ENCODE measurements at places on chromosomes 1 and 21.
A peak's percentile ranks its signal among the peaks of the same experiment; 100 is the strongest.

- no peak overlapping the region for H3K27ac ChIP-seq
- no peak for ATAC-seq
- no peaks in the 10 kb centered on the region for H3K27me3 ChIP-seq
Measured at GRCh38 chr1:150182247-150182646, 32.5 kb downstream of the PLEKHO1 start.

DNA sequence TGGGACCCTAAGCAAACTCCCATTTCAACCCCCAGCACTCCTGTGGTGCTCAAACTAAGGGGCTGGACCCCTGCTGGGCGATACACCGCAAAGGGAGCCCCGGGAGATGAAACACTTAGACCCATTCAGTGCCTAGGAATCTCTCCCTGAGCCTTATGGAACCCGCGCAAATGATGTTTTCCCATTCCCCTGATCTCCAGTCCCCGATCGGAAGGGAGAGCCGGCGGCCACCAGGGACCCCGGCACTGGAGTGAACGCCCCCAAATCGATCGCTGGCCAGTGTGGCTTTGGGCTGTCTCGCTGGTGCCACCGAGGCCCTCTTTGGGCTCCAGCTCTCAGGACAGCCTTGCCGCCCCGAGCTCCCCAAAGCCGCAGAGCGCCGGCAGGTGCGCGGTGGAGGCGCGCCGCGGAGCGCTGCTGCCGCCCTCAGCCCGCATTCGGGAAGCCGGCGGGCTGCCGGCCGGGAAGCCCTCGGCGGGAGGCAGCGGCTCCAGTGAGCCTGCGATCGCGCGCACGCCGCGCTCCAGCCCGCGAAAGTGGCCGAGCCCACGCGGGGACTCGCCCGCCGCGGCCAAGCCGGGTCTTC is 1.1 kb downstream of the PLXNA2 start:
- H3K4me3 ChIP-seq, result peak overlapping the region; percentile 46
- peaks cover 26% of the 10 kb centered on the region for H3K27me3 ChIP-seq
- no peak for ATAC-seq
- H3K4me1 ChIP-seq, result no peaks in the 10 kb centered on the region
- no peak overlapping the region for H3K27ac ChIP-seq
- no peaks in the 10 kb centered on the region for H3K36me3 ChIP-seq

DNA sequence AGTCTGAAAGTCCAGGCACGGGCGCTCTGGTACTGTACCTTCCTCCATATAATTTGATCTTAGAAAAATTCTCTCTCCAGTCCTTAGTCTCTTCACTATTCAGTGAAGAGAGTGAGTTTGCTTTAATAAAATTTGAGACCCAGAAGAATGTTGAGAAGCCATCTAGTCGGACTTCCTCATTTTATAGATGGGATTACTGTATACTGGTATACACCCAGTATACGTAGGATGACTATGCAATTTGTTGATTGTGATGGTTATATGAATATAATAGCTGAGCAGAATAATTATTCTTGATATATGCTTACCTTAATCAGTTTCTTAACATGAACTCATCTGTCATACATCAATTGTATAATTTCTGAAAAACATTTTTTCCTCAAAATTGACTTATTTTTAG is 328.0 kb upstream of the B3GALT2 start:
- H3K4me1 ChIP-seq, result peaks cover 19% of the 10 kb centered on the region
- H3K36me3 ChIP-seq, result peaks cover 9% of the 10 kb centered on the region
- no peak overlapping the region for H3K4me3 ChIP-seq
- H3K27ac ChIP-seq, result no peak overlapping the region
- ATAC-seq, result no peak

DNA sequence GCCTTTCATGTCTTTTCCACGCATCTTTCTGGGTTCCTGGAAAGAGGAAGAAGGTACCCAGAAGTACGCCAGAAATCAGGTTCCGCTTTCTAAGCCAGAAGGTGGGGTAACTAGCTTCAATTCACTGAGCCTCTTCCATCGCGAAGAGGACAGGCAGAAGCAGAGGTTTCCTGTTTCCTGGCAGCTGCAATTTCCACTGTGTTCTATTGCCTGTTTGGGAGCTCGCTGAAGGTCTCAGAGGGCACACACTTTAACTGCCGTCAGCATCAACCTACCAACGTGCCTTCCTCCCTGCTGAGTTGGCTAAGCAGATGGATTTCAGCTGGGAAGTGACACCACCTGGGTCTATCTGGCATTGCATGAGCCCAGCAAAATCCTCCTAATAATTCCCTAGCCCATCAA is 10.0 kb downstream of the NCF2 start:
- H3K27me3 ChIP-seq, result no peaks in the 10 kb centered on the region
- H3K36me3 ChIP-seq, result no peaks in the 10 kb centered on the region
- ATAC-seq, result peak; percentile 26
- H3K27ac ChIP-seq, result peak overlapping the region; percentile 71
- H3K4me3 ChIP-seq, result peak overlapping the region; percentile 8
- peaks cover 4% of the 10 kb centered on the region for H3K4me1 ChIP-seq

- no peak overlapping the region for H3K4me3 ChIP-seq
- no peak overlapping the region for H3K27ac ChIP-seq
- no peaks in the 10 kb centered on the region for H3K4me1 ChIP-seq
- ATAC-seq, result no peak
- no peaks in the 10 kb centered on the region for H3K36me3 ChIP-seq
Measured at GRCh38 chr1:218156595-218156994, 128.5 kb upstream of the RRP15 start.

- peaks cover 37% of the 10 kb centered on the region for H3K4me1 ChIP-seq
- ATAC-seq, result no peak
- peaks cover 13% of the 10 kb centered on the region for H3K36me3 ChIP-seq
- peak overlapping the region; percentile 11 for H3K27ac ChIP-seq
- H3K4me3 ChIP-seq, result peak overlapping the region; percentile 48
Measured at GRCh38 chr1:229281339-229281926, 10.5 kb downstream of the RAB4A start.

- H3K36me3 ChIP-seq, result no peaks in the 10 kb centered on the region
- no peak for ATAC-seq
- peaks cover 22% of the 10 kb centered on the region for H3K27me3 ChIP-seq
- H3K27ac ChIP-seq, result no peak overlapping the region
- H3K4me1 ChIP-seq, result no peaks in the 10 kb centered on the region
- H3K4me3 ChIP-seq, result no peak overlapping the region
Measured at GRCh38 chr1:63946866-63947491, 173.2 kb downstream of the ROR1 start.

GRCh38 chr1:244789731-244790130 is 45.7 kb upstream of the COX20 start:
- no peak overlapping the region for H3K4me3 ChIP-seq
- H3K27ac ChIP-seq, result no peak overlapping the region
- no peaks in the 10 kb centered on the region for H3K27me3 ChIP-seq
- H3K36me3 ChIP-seq, result no peaks in the 10 kb centered on the region

GRCh38 chr1:166127003-166127402 is 39.8 kb downstream of the FAM78B start:
- no peaks in the 10 kb centered on the region for H3K36me3 ChIP-seq
- no peaks in the 10 kb centered on the region for H3K4me1 ChIP-seq
- ATAC-seq, result no peak
- no peak overlapping the region for H3K4me3 ChIP-seq

GRCh38 chr1:189681252-189681919 is 796.3 kb downstream of the BRINP3 start:
- no peaks in the 10 kb centered on the region for H3K27me3 ChIP-seq
- H3K27ac ChIP-seq, result no peak overlapping the region
- no peaks in the 10 kb centered on the region for H3K4me1 ChIP-seq
- H3K36me3 ChIP-seq, result no peaks in the 10 kb centered on the region
- H3K4me3 ChIP-seq, result no peak overlapping the region
- no peak for ATAC-seq

DNA sequence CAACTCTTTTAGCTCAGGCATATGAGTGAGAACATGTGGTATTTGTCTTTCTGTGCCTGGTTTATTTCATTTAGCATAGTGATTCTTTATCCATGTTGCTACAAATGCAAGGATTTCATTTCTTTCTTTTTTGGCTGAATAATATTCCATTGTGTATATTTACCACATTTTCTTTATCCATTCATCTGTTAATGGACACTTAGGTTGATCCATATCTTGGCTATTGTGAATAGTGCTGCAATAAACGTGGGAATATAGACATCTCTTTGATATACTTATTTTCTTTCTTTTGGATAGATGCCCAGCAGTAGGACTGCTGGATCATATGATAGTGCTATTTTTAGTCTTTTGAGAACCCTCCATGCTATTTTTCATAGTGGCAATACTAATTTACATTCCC is 30.8 kb downstream of the ASB17 start:
- no peaks in the 10 kb centered on the region for H3K36me3 ChIP-seq
- no peak overlapping the region for H3K4me3 ChIP-seq
- no peak overlapping the region for H3K27ac ChIP-seq
- peaks cover 3% of the 10 kb centered on the region for H3K27me3 ChIP-seq

DNA sequence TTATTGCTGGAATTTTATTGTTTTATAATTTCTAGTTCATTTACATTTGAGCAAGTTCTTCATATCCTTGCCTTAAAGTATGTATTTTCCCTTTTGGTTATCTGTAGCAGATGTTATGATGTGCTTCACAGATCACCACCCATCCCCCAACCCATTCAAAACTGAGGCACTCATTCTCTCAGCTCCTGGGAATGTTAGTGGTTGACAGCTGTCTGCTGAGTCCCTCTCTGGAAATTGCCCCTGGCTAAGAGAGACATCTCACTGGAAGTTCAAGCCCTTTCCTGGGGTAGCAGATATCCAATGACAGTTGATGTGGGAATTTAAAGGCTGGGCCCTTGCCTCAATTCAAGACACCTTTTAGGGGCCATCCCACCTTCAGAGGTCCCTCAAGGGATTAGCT is 4.3 kb upstream of the DPYD start:
- no peaks in the 10 kb centered on the region for H3K27me3 ChIP-seq
- peaks cover 11% of the 10 kb centered on the region for H3K4me1 ChIP-seq
- no peak overlapping the region for H3K27ac ChIP-seq
- H3K4me3 ChIP-seq, result no peak overlapping the region

DNA sequence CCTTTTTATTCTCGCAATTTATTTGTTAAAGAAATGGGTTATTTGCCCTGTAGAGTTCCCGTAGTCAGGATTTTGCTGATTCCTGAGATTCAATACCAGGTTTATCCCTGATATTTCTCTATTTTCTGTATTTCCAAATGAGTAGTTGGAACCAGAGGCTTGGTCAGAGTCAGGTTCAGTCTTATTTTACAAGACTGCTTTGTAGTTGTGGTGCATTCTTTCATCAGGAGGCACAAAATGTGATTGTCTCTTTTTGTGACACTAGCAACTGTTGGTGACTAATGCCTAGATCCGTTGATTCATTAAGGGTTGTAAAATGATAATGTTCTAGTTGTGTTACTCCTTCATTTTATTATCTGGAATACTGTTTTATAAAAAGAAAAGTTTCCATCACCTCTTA is 95.5 kb upstream of the TPTE start:
- ATAC-seq, result no peak
- no peak overlapping the region for H3K4me3 ChIP-seq
- H3K4me1 ChIP-seq, result no peaks in the 10 kb centered on the region
- no peaks in the 10 kb centered on the region for H3K27me3 ChIP-seq
- H3K27ac ChIP-seq, result no peak overlapping the region
- no peaks in the 10 kb centered on the region for H3K36me3 ChIP-seq
